ENCODE measurements at places on chromosomes 12 and 14.

GRCh38 chr12:43312991-43313505 lies 239.0 kb downstream of the ADAMTS20 start:
- DNase-seq: no peak

DNA sequence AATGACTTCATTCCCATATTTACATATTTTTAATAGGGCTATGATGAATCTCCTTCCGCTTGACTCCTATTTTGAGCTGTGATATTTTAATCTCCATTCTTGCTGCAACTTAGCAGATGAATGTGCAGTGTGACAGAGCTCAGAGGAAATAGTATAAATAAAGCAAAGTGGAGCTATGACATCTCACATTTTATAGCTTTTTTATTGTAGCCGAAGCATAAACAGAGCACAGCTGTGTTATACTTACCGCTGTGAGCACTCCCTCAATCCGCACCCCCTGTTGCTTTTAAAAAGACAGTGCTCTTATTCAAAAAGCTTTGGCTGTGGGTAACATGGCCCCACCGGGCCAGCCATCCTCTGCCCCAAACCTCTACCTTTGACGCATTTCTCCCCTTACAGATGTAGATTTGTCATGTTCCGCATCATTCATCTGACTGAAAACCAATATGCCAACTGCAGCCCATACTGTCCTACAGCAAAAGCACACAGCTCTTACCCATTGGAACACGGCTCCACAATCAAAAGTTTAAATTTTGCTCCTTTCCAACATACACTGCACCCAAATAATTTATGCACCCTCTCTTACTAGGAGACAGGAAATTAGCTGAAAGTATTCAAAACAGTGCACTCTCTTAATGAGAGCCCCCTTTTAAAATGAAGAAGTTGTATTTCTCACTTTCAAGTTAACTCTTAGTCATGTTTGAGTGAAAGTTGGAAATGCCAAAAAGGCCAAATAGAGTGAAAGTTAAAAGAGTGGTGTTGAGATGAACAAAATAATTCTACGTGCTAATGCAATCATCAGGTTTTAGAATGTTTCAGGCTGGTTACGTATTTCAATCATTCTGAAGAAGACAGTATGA lies 429.3 kb upstream of the SOX5 start:
- DNase-seq: no peak

DNA sequence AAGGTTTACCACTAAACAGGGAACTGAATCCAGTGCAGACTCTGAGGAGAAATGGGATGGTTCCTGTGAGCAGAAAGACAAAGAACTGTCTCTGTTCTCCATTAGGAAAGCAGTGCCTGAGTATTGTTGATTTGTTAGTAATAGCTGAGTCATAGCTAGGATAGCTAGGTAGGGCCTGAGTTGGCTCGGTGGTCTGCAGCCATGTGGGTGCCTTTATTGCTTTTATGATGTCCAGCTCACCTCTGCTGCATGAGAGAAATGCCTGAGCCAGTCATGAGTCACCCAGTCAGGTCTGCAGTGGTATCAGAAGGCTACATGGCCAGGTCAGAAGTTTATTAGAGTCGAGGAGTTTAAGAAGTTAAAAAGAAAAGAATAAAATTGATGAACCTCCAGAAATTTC lies 24.2 kb downstream of the TRHDE start:
- no peak for DNase-seq

DNA sequence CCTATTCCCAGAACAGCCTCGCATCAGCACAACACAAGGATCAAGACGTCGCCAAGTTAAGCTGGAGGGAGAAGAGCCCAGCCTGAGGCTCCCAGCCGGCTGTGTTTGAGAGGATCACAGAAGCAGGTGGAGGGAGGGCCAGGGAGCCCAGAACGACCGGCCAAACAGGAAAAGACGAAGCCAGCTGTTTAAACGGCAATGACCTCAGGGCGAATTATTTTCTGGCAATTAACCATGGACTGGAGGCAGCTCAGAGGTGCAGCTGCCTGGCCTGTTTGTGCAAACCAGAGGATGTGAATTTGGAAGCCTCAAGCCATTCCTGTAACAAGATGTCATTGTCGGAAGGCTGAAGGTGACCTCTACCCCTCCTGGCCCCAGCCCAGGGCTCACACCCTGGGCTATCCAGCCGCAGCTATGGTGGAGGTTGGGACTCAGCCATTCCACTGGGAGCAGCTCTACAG lies 175.8 kb upstream of the PRMT8 start:
- DNase-seq: peak; percentile 60

GRCh38 chr12:109645194-109645593 lies 68.4 kb upstream of the FAM222A start:
- peak; percentile 78 for DNase-seq

DNA sequence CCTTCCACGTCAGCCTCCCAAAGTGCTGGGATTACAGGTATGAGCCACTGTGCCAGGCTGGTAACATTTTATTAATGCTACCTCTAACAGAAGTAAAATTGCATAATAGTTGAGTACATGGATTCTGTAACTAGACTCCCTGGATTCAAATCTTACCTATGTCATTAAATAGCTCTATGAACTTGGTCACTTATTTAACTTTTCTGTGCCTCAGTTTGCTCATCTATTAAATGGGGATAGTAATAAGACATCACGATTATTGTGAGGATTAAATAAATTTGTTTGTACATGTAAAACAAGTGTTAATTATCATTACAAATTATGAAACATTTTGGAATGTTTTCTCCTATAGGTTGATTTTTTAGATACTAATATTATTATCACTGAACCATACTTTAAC lies 6.7 kb downstream of the ACTR6 start:
- no peak for DNase-seq

DNA sequence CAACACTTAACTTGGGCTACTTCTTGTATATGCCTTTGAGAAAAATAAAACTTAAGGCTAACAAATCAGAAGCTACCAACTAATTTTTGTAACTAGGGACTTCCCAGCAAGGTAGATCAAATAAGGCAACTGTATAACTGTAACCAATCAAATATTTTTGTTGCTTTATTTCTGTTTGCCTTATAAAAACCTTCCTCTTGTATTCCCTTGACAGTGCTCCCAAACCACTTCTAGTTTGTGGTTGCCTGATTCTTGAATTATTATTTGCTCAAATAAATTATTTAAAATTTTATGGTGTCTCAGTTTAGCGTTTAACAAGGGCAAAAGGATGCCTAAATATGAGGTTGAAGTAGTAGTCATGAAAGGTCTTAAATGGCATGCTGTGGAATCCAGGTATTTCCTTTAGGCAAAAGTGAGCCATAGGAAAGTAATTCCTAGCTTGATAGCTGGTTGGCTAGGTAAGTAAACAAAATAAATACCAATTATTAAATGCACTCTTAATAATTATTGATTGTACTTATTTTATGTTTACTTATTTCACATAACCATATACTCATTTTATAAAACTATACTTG lies 632.6 kb downstream of the RPL10L start:
- DNase-seq: no peak

DNA sequence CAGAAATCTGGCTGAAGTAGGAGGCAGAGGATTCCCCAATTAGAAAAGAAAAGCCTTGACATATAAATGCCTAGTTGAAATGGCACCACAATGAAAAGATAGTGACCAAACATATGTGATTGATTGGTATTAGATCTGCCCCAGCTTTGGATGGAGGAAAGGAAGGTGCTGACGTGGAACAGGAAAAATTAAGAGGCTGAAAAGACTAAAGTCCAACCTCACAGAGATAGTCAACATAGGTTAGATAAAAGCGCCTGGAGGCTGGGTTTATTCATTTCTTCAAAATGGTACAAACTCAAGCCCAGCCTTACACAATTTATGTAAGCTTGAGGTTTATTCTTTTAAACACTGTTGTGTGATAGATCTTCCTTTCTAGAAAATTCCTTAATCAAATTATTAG lies 129.6 kb downstream of the RPS29 start:
- no peak for DNase-seq

- no peak for DNase-seq
Observed at GRCh38 chr12:75995691-75996090, 35.9 kb downstream of the PHLDA1 start.

- no peak for DNase-seq
Observed at GRCh38 chr12:123643911-123644310, 10.3 kb downstream of the GTF2H3 start.

GRCh38 chr14:95125221-95125620 lies 32.1 kb downstream of the DICER1 start:
- no peak for DNase-seq

DNA sequence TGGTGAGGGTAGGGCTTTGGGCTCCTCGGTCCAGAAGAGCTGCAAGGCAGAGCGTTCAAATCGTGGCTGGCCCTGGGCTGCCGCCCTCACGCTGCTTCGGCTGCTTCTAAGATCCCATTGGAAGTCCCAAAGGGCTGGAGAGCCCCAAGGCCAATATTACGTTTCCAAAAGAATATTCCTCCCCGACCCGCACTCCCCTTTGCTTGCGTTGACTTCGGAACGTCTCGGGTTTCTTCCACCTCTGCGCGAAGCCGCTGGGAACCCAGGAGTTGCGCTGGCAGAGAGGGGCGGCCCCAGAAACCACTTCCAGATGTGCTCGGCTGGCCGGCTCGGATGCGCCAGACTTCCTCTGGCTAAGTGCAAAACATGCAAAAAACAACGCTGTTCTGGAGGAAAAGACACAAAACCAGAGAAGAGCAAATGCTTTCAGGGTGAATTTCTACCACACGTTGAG lies at the start of gene GLT8D2:
Gene GLT8D2 (minus strand): TSS at position 285 of the 454 bp plus-strand sequence. CDS start 30,539 bp downstream, outside the sequence.
- peak; percentile 56 for DNase-seq

GRCh38 chr14:105475269-105476096 lies 862 bp downstream of the CRIP2 start:
- peak; percentile 76 for DNase-seq

GRCh38 chr14:25628978-25629377 lies 579.0 kb upstream of the STXBP6 start:
- DNase-seq: no peak

DNA sequence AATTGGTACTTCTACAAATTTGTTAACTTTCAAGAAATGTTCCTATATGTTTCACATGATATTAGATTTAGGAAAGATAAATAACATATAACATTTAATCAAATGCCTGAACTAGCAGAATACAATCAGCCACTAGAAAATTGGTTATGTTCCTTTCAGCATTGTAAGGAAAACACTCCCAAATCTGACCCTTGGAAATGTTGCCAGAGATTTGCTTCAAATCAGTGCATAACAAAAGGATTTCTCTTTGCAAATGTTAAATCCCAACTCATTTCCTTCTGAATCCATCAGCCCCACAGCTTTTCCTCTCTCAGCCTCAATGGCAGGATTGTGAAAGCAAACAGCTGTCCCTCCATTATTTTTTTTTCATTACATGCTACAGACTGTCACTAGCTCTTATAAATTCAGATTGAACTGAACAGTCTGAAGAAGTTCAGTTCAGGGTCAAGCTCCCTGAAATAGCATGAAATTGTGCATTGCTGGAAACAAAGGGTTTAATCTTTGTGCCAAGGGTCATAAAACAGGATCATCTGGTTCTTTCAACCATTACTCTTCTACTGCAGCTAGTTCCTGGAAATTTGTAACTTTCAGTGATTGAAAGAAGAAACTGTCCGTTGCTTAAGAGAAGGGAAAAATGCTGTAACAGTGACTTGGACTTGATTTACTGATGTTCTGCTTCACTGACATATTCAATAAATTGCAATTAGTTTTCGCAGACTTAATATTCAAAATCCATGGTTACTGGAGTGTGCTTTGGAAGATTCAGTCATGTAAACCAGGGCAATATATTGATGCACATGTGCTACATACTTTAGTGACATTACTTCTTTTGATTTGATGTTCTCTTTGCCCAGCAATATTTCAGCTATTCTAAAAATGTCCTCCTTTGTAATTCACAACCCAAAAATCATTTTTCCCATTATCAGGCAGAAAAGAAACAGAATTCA lies 246.4 kb downstream of the RPL10L start:
- DNase-seq: no peak

DNA sequence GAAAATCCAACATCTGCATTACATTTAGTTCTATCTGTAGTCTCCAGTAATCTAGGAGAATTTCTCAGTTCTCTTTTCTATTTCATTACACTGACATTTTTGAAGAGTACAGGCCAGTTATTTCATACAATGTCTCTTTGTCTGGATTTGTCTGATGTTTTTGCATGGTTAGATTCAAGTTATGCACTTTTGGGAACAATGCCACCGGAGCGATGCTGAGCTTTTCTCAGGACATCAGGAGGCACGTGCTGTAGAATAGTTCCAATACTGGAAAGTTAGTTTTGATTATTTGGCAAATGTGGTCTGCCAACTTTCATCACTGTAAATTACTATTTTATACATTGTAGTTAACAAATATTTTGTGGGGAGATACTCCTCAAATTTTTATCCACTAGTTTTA lies 43.1 kb downstream of the ALDH1L2 start:
- no peak for DNase-seq

- no peak for DNase-seq
Observed at GRCh38 chr14:36522347-36522971, 2.4 kb upstream of the NKX2-1 start.

DNA sequence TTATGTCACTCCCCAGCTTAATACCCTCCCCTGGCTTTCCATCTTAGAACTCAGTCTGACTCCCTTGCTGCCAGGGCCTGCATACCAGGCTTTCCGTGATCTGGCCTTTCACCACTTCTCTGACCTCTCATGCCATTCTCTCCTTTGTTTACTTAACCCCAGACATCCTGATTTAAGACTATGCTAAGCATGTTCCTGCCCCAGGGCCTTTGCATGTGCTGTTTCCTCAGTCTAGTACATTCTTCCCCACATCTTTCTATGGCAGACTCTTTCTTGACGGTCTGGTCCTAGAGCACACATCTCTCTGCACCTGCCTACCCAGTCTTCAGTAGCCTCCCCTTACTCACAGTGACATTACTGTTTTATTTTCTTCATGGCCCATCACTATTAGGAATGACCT lies 42.2 kb downstream of the PLXNC1 start:
- no peak for DNase-seq

GRCh38 chr14:60968099-60968498 lies 12.8 kb downstream of the TRMT5 start:
- DNase-seq: no peak

- no peak for DNase-seq
Observed at GRCh38 chr14:100738704-100739131, 12.0 kb downstream of the DLK1 start.

DNA sequence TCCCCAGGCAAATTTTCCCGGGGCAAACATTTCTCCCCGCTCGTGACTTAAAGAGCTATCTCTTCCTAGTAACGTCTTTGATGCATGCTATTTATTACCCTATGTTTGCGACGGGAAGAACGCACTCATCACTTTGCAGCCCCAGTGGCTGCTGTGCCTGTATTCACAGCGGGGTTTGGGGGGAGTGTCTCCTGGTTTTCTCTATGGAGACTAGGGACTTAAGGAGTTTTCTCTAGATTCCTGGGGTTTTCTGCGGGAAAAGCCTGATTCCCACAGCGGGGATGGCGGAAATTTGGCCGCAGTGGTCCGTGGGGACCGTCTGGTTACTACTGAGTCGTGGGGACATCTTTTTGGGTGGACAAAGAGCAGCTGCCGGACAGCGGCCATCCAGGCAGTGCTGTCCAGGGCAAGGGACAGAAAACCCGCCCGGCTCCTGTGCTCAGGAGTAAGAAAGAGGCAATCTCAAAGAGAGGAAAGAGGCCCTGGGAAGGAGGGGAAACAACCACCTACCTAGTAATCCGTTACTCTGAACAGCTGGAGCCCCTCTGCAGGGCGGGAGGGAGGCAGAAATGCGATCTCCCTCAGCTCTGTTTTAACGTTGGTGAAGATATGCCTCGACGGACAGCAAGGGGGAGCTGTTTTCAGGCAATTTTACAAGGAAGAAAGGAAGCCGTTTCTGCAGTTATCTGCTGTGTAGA lies 771 bp upstream of the AVPR1A start:
- peak; percentile 24 for DNase-seq
